NCI-H460 (cell line): ENCODE measurements at places on chromosomes 11 and 22. TPM values are rescaled to one million over a fixed set of nuclear protein-coding genes. Genes with fewer than 3 reads are reported as not detected.

DNA sequence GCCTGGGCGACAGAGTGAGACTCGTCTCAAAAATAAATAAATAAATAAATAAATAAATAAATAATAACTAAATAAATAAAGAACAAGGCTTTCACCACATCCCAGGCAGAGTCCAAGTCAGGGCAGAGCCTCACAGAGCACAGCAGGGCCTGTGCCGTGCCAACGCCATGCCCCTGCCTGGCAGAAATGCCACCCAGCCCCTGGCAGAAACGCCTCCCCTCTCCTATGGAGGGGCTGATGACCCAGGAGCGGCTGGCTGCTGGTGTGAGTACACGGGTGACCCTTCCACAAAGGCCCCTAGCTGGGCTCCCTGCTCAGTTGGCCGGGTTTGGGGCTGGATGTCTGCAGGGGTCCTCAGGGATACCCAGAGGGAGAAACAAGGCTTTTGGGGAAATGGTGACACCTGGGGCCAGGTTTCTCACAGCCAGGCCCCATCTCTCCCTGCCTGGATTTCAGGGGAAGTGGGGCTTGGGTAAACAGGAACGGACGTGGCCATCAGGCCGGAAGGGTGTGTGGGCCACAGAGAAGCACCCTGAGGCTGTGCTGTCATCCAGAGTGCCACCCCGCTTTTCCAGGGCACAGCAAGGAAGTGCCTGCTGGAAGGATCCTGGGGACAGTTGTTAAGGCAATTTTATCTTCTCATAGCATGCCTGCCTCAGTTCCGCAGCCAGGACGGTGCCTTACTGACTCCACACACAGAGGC is 5.1 kb downstream of the BID start:
- DNase-seq = no peak

DNA sequence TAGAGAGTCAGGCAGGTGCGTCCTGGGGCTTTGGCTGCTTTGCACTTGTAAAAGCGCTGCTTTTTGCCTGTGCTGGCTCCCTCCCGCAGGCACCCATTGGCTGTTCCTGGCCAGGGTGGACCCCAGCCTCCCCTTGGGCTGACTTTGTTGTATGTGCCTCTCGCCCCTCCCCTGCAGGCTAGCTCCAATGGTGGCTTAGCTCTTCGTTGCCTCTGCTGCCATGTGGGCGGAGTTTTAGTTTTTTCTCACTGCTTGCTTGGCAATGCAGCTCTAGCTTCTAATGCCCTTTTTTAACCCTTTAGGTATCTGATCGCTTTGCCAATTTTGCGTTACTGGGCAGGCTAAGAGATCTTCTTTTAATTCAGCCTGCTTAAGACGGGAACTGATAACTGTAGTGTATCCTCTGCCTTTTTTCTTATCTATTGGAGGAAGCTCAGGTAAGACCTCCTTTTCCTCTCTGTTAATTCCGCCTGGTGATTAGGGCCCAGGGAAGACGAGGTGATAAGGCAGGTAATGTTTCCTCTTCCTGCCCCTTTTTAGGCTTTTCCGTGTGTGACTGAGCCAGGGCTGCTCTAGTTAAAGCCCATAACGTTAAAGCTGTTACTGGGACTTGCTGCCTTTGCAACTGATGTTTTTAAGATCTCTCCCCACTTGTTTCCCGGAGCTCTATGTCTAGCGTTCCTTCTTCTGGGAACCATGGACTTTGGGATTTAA is 11.7 kb upstream of the GLYATL1 start:
- no peak for DNase-seq

GRCh38 chr11:134361661-134362060 is 29.9 kb downstream of the GLB1L2 start:
- DNase-seq = no peak

TRIM29 gene
- total RNA-seq = not detected in 2 replicates

JHY gene
- total RNA-seq = 3.1 and 3.2 TPM in 2 replicates

DNA sequence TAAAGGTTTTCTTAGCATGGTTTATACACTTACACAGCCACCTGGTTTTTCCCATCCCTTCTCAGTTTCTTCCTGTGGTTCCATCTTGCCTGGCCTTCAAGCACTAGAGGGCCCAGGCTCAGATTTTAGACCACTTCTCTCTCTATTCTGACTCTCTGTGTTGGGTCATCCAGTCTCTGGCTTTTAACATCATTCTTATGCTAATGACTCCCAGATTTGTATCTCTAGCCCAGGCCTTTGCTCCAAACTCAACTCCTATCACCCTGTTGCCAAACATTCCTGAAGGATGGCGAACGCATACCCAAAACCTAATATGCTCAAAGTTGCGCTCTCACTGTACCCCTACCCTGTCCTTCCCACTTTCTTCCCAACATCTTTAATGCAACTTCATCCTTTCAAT is 135.1 kb downstream of the SPATA19 start:
- no peak for DNase-seq

DNA sequence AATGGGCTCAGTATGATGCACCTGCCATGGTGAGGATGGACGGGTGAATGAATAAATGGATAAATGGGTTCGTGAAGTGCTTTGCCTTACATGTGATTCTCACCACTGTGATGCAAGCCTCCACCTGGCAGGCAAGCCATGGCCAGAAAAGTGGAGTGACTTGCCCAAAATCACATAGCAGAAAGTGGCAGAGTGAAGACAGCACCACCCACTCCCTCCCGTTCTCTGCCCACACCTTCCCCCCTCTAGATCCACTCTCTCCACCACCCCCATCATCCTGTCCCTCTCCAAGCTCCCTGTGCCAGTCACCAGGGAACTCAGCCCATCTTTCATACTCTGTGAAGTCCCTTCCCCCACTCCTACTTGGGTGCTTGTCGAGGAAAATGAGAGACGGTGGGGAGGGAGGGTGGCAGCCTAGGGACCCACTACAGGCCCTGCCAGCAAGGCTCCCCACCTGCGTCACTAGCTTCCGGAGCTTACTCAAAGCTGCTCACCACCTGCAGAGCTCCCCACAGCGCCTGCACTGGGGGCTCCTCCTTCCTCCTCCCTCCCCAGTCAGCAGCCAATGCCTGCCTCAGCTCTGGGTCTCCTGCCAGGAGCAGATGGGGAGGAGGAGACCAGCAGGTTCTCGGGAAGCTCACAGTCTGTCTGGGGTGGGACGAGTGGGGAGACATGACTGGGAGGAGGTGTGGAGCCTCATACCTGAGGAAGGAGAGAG is 82.3 kb downstream of the PDE2A start:
- DNase-seq = no peak

DNA sequence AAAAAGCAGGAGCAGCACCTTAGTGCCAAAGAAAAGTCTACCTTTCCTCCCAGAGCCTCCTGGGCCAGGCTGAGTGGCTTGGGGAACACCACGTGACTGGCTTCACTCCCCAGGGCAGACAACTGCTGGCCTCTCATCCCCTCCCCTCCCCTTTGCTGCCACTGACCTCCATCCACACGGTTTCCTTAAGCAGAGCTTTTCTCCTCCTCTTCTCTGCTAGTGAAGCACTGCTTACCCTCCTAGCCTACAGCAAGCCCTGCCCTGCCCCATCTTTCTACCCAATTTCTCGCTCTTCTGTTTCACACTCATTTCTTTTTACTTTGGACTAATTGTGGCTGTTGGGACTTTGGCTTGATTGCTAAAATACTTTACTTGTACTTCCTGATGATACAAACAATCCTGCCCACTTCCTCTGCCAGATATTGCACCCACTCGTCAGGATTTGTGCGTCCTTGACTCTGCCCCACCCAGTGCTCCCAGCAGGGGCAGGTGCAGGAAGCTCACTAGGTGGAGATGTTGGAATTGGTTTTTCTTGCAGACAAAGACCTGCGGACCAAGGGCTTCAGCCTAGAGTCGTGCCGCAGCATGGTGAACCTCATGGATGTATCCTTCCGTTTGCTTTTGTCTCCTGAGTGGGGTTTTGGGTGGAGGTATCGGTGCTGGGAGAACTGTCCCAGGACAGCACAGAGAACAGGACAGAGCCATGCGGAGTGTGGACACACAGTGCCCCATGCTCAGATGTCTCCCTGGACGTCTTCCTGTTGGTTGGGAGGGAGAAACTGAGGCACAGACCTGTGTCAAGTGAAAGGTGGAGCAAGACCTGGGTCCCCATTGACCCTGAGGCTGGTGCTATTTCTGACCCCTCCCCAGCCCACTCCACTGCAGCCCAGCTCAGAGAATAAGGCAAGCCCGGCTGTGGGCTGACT is 27.3 kb downstream of the CAPN1 start:
- DNase-seq = no peak

DNAJB7 gene
- total RNA-seq = not detected in 2 replicates

GAL gene
- 35.4 and 37.1 TPM in 2 replicates for total RNA-seq

TRPM5 gene
- total RNA-seq = not detected in 2 replicates

KCNJ5 gene
- not detected in 2 replicates for total RNA-seq

DNA sequence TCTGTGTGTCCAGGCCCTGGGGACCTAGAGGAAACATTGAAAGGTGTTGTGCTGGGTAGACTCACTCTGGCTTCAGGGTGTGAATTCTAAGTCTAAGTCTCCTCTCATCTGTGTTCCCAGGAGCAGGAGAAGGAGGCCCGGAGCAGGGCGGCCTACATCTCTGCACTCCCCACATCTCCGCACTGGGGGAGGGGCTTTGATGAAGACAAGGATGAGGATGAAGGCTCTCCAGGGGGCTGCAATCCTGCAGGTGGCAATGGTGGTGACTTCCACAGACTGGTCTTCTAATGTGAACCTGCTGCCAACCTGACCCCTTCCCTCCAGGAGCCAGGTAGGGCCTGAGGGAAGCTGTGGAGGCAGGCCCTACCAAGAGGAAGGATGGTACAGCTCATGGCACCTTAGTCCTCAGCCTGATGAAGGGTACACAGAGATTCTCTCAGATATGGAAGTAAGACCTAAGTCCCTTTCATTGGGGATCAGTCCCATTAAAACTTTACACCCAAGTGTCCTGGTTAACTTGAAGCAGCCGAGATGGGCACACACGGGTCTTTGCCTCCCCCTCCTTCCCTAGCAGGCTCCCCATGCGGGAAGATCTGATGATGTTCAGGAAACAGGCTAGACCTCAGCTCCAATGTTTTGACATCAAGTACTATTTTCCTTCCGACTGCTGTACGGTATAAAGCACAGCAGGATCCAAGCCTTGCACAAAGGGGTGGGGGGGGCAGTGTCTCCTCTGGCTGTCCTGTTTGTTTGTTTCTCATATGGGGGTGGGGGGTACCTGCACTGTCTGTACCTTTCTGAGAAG is 25.0 kb downstream of the USP35 start:
- DNase-seq = no peak

TEAD1 gene
- total RNA-seq = 123 and 136 TPM in 2 replicates

GRCh38 chr11:68827733-68828132 is 14.0 kb downstream of the CPT1A start:
- no peak for DNase-seq

DNA sequence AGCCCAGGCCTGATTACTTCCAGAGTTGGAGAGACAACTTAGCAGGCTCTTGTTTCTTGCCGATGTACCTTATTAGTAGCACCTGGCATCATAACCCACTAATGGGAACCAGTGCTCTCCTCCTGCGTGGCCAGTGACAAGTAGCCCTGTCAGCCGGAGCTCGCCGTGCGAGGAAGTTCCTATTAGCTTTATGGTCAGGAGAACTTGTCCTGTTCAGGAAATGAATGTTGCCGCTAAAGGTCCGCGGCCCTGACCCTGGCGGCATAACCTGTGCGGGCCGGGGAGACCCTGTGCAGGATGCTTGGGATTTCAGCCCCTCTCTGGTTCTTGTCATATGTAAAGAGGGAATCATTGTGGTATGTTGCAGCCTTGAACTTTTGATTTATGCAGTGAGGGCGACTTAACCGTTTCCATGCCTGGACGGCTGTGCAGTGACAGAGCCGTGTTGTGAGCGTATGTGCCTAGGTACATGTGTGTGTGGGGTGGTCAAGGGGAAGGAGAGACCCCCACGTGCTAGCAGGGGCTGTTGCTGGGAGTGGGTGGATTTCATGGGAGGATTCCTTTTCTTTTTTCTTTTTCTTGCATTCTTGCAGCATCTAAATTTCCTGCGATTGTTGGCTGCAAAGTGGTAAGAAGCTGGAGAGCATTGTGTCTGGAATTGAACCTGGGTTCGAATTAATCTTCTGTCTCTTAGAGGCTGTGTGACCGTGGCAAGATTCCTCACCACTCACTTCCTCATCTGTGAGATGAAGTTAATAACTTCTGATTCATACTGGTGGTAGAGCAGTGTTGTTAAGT is 15.2 kb downstream of the ZBTB16 start:
- DNase-seq = no peak

SLC17A6 gene
- total RNA-seq = not detected in 2 replicates

GGT5 gene
- not detected in 2 replicates for total RNA-seq

GRCh38 chr22:29308791-29309262 is 2.4 kb downstream of the GAS2L1 start:
- DNase-seq = no peak

- peak; percentile 53 for DNase-seq
Measured at GRCh38 chr22:19723983-19724827, 866 bp downstream of the GP1BB start.

- no peak for DNase-seq
Measured at GRCh38 chr11:112656772-112657428, 304.3 kb upstream of the NCAM1 start.

GLB1L2 gene
- 8.9 and 9.3 TPM in 2 replicates for total RNA-seq

PGGHG gene
- total RNA-seq = 12.7 and 13.4 TPM in 2 replicates

DNA sequence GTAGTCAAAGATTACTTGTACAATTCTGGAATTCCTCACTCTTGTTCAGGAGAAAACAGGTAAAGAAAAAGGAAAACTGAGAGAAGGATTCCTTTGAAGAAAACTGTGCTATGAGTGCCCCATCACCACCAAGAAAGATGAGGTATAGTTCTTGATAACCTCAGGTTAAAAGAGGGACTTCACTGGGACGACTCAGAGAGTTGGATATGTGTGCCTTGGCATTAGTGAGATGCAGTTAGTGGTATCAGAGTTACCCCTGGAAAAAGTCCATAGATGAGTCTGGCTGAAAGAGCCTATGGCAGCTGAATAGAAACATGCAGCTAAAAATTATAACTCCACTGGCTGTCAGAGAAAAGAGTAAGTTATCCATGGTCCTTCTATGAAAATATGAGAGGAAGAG is 28.8 kb downstream of the LPXN start:
- DNase-seq = no peak

TMEM121B gene
- not detected in 2 replicates for total RNA-seq
